Hepatocyte (in vitro differentiated cells): ENCODE measurements at places on chromosomes 2 and 18. TPM values are rescaled to one million over a fixed set of nuclear protein-coding genes. Genes with fewer than 3 reads are reported as not detected.

ACMSD gene
- total RNA-seq: 6.5 and 8.6 TPM in 2 replicates

VWA3B gene
- not detected in 2 replicates for total RNA-seq

CNRIP1 gene
- 5.8 and 7.9 TPM in 2 replicates for total RNA-seq

CDH7 gene
- 2.8 and 2.9 TPM in 2 replicates for total RNA-seq

DNA sequence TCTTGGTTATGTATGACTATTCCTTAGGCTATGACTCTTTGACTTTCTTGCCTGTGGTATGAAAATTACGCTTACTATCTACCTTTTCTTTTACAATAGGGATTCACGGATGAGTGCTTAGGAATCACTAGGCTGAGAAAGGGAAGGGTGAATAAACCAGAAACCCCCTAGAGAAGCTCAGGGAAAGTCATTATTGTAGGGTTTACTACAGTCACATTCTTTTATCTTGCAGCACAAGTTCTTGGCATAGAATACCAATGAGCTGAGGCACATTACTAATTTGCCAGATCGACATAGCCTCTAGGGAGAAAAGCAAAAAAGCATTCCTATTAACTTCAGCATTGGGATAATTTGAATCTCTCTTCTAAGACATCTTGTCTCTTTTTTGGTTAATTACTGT is 103.3 kb downstream of the ST6GAL2 start:
- no peak for DNase-seq

DNA sequence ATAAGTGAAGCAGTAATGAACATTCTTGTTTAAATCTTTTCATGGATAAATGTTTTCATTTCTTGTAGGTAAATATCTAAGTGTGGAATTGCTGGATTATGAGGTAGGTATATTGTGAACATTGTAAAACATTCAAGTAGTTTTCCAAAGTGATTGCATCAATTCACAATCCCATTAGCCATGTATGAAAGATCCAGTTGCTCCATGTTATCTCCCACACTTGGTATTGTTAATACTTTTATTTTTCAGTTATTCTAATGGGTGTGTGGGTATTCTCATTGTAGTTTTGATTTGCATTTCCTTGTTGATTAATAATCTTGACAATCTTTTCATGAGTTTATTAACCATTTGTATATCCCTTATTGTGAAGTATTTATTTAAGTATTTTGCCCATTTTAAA is 50.3 kb downstream of the MAIP1 start:
- DNase-seq: no peak

DNA sequence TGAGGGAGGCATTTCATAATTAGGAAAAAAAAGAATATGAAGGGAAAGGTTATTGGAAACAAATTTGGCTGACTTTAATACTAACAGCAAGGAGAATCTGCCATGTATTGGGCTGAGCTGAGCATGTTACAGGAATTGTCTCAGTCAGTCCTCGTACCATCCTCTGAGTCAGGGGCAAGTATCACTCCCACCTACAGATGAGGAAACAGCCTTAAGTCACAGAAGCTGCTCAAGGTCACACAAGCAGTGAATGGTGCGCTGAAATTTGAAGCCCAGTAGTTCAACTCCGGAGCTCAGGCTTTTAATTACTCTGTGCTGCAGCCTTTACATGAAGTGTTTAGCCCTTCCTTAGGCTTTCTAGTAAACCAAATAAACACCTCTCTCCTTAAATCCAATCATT is 17.3 kb downstream of the PROKR1 start:
- DNase-seq: no peak

DNA sequence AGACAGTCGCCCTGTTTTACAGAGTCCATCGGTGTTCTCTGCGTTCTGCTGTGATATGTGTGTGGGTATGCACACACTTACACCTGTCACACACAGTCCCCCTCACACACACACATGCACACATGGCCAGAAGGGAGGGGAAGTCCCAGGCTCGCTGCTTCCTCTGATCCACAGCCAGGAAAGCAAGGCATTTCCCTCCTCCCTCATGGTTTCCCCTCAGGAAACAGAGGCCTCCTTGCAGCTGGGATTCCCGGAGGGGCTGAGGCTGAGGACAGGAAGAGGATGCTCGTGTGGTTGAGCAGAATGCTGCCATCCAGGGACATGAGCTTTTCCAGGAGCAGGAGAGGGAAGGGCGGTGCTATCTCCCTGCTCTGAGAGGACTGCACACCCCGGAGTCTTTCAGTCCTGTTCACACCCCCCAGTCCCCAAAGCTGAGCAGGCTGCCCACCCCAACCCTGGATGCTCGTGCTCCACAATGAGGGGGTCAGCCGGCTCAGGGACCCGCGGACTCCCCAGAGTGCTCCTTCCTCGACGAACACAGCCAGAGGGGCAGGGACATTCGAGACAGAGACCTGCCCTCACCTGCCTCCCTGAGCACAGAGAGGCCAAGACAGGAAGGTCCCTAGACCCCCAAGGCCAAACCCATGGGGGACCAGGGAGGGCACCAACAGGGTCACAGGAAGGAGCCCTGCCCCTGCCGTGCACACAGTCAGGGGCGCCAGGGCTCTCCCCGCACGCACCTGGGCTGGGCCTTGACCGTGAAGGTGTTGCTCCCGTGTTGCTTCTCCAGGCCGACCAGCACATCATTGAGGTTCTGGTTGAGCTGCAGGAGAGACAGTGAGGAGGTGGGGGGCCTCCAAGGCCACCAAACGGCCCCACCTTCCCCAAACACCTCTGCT is 45.3 kb downstream of the BIN1 start:
- DNase-seq: no peak

DNA sequence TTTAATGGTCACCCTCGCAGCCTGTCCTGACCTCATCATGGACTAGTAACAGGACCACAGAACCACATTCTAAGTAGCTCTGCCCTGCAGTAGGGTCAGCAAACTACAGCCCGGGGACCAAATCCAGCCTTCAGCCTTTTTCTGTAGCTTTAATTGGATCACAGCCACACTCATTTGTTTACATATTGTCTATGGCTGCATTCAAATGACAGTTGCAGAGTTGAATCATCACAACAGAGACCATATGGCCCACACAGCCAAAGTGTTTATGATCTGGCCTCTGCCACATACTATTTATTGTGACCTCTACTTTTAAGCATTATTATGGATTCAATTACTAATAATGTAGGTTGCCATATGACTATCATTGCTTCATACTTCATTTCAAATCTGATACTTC is 47.7 kb downstream of the MAP3K19 start:
- no peak for DNase-seq
